AG04450 (cell line): ENCODE measurements at places on chromosomes 11 and 22. TPM values are rescaled to one million over a fixed set of nuclear protein-coding genes. Genes with fewer than 3 reads are reported as not detected.

DNA sequence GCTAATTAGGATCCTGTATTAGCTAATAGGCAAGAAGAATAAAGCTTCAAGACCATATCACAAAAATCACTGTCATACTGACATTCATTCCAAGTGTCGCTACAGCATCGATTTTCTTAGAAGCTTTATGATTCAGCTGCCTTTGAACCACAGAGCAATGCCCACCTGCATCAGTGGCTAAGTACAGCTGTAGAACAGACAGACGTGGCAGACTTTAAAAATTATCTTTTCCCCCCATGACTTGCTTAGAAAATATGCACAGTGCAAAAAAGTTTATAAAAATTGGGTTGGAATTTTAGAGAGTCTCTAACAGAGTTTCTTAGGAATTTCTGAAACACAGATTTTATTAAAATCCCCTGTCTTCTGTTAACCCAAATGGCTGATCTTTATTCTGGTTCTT lies 120.8 kb downstream of the CADM1 start:
- DNase-seq, result no peak

DNA sequence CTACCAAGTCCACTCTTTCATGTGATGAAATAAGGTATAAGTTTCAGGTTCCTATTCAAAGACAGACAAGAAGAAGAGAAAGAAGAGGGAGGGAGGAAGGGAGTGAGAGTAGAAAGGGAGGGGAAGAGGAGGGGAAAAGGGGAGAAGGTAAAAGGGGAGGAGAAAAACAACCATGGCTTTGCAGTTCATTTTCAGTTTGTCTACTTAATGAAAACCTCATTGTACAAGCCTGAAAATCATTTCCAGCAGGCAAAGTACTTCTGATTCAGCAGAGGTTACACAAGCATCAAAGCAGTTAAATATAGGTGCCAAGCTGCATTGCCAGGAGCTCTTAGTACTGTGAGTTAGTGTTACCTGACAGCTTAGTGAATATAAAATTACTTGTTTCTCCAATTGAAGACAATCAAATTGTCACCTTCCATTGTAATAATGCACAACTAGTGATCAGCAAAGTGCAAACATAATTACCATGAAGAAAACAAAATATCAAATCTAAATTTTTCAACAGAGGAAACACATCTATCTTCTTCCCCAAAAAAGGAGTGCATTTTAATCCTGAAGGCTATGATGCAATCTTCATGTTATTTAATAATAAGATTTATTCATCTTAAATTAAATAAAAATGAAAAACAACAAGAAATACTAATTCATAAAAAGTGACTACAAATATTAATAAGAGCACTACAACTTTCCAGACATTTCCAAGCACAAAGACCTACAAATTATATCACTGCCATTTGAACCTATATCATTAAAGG lies 8.2 kb downstream of the SOX6 start:
- DNase-seq, result no peak

DNA sequence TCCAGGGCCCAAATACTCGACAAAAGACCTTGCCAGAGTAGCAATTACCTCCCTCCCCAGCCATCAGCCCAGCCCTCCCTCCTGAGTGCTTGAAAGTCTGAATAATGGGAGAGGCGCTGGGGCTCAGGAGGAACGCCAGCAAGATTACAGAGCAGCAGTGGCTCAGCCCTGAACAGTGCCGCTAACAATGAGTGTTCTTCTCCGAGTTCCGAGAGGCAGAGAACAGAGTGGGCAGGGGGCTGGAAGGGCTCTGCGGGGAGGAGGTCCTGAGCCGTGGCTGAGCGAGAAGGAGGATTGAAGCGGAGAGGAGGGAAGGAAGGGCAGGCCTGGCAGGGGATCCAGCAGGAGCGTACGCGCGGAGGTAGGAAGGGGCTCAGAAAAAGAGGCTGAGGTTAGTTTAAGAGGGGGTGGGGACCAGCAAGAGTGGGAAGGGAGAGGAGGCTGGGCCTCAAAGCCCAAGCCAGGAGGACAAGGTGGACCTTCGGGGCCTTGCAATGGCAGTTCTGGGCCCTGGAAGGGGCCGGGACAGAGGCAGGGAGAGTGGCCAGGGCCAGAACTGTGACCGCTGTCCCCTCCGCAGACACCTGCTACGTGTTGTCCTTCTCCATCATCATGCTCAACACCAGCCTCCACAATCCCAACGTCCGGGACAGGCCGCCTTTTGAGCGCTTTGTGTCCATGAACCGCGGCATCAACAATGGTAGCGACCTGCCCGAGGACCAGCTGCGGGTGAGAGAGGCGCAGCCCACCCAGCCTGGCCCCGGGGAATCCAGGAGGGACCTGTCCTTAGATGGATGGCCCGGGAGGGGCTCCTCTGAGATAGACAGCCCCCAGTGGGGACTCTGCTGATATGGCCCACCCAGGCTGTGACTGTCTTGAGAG lies 20.6 kb downstream of the CYTH4 start:
- no peak for DNase-seq

- DNase-seq, result no peak
Observed at GRCh38 chr11:134742224-134742612, 330.2 kb upstream of the B3GAT1 start.

GRCh38 chr11:65355013-65355775 lies 643 bp downstream of the TIGD3 start:
- no peak for DNase-seq

DNA sequence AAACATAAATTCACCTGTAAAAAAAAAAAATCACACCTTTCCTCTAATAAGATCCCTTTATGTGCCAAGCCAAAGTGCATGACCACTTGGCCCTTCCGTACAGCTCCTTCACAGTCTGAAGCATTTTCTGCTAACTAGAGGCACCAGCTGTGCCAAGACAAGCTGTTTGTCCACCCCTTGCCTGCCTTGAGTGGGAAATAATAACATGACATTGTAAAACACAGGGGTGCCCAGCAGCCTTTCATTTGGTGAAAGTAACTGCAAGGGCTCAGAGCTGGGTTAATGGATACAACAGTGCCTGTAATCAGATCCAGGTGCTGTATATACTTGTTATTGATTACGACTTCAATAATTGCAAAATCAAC lies 59.2 kb downstream of the DDIAS start:
- no peak for DNase-seq

GRCh38 chr11:46120346-46121300 lies 631 bp downstream of the PHF21A start:
- DNase-seq, result peak; percentile 53

GRCh38 chr22:43388420-43388851 lies 23.4 kb upstream of the MPPED1 start:
- DNase-seq, result no peak

- DNase-seq, result no peak
Observed at GRCh38 chr11:18776324-18776723, 15.3 kb downstream of the PTPN5 start.

GRCh38 chr11:11538277-11538960 lies 83.4 kb downstream of the GALNT18 start:
- no peak for DNase-seq

DNA sequence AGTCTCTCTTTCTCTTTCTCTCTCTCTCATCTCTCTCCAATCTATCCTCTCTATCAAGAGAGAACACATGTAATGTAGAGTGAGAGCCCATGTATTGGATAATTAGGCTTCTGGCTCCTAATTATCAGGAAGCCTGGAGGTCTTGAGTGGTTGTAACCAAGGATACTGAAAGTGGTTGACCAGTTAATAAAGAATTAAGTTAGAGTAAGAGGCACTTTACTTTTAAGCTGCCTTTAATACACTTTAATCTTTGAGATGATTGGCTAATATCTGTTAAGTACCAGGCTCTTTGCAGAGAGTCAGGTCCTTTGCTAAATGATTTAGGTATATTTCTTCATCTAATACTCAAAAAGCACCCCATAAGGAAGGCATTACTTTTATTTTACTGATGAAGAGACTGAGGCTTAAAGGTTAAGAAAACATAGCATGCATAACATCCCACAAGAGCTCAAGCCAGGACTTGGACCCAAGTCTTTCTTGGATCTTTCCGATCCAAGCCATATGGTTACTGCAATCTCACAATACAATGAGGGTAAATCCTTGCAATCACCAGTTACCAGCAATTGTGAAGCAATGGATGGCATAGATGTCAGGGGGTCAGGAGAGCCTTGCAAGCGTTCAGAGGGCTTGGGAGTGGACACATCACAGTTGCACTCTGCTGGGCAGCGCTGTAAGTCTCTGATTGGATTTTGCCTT lies 22.1 kb downstream of the CD44 start:
- no peak for DNase-seq

DNA sequence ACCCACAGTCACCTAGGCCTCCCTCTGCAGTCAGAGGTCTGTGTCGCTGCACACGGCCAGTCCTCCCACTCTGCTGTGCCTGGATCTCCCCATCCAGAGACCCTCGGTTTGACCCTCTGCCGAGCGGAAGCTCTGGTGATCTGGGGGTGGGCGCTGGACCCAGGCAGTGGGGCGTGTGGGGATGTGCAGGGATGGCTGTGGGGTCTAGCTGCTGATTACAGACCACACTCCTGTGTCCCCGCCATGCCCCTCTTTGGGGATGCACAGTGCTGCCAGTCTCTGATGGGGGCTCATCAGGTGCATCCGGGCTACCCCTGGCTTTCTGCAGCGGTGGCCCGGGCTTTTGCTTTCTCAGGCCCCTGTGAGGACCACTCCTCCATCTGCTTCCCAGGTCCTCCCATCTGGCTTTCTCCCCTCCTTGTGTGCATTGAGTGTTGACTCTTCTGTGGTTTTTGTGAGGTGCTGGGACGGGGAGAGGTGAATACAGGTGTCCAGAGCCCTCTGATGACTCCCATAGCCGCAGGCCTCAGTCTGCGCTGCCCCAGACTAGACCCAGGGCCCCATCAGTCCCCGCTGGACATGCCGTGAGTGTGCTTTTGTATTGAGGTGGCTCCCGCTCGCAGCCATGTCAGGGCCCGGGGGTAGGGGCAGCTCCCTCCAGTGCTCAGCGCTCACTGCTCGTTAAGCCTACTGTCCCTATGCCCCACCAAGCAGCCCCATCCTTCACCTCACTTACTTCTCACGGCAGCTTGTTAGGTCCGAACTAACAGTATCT lies 251.6 kb downstream of the TBC1D22A start:
- no peak for DNase-seq

GRCh38 chr11:104009744-104010143 lies 26.7 kb upstream of the DDI1 start:
- DNase-seq, result no peak

DNA sequence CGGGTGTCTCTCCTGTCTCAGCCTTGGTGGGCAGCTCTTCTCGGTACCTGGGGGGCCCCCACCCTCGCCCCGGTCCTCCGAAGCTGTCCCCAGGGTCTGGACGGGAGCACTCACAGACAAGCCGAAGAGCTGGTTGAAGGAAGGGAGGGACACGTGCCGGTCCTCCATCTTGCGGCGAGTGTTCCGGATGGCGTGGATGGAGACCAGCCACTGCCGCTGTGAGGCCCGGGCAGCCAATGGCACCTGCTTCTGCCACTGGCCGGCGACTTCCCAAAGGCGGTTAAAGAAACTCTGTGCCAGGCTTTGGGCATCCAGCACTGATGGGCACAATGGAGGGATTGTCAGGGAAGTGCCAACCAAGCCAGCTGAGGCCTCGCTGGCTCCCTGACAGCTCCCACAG lies 18.7 kb downstream of the PPM1F start:
- DNase-seq, result no peak

- no peak for DNase-seq
Observed at GRCh38 chr11:72673943-72674828, at the start of gene PDE2A. Gene PDE2A, minus strand, starts transcription at chr11:72674422. Its CDS starts 215 bp downstream, at chr11:72674207.

GRCh38 chr11:44658506-44658850 lies 68.3 kb upstream of the TSPAN18 start:
- DNase-seq, result no peak

GRCh38 chr11:47981667-47982404 lies 1.5 kb downstream of the PTPRJ start:
- no peak for DNase-seq

GRCh38 chr11:110929129-110929528 lies 216.9 kb upstream of the ARHGAP20 start:
- no peak for DNase-seq

DNA sequence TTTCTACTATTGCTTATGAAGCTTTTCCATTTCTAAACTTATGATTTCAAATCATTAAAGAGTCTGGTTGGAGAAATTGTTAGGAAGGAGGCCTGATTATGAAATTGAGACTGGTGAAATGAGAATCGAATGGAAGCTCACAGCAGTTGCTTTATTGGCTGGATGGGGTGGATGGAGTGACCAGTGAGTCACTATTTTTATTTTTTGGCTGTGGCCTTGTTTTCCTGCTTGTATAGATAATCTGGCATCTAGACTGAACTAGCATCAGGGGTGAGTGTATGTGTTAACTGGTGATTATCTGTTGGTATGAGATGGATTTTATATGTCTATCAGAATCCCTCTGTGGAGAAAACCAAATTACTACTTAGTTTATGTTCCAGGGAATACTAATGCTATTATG lies 36.2 kb downstream of the UVRAG start:
- no peak for DNase-seq

- no peak for DNase-seq
Observed at GRCh38 chr11:121983901-121984300, 132.1 kb downstream of the BLID start.

GRCh38 chr11:45104006-45104789 lies 42.2 kb upstream of the PRDM11 start:
- no peak for DNase-seq

DNA sequence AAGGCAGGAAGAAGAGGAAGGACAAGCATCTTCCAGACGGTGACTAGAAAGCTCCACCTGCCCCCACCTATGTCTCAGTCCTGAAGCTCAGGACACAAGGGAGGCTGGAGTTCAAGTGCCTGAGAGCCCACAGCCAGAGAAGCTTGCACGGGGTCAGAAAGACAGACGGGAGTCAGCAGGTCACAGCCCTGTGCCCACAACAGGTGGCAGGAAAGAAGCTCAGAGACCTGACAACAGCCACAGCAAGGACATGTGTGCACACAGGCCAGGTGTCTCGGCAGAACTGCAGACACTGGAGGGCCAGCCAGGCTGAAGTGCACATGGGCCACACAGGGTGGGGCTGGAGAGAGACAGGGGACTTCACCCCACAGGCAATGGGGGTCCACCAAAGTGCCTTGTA lies 37.2 kb upstream of the MOB2 start:
- no peak for DNase-seq

The OR5D13 gene
- not detected in 2 replicates for polyA plus RNA-seq

The OR8D4 gene
- polyA plus RNA-seq, result not detected in 2 replicates

The SCN4B gene
- polyA plus RNA-seq, result 0.10 and 0.11 TPM in 2 replicates

The ADORA2A gene
- polyA plus RNA-seq, result 0.16 and 0.19 TPM in 2 replicates

The FAM180B gene
- polyA plus RNA-seq, result not detected in 2 replicates

The TSSK2 gene
- polyA plus RNA-seq, result not detected in 2 replicates
